ENCODE measurements at places on chromosomes 2 and 18.

- DNase-seq: no peak
Measured at GRCh38 chr18:63152791-63153190, 166.8 kb downstream of the BCL2 start.

GRCh38 chr2:174395969-174396630 is 570 bp downstream of the SCRN3 start:
- DNase-seq: no peak

- DNase-seq: no peak
Measured at GRCh38 chr2:226411727-226412360, 387.8 kb downstream of the IRS1 start.

- DNase-seq: no peak
Measured at GRCh38 chr18:13235981-13236380, 17.4 kb downstream of the LDLRAD4 start.

DNA sequence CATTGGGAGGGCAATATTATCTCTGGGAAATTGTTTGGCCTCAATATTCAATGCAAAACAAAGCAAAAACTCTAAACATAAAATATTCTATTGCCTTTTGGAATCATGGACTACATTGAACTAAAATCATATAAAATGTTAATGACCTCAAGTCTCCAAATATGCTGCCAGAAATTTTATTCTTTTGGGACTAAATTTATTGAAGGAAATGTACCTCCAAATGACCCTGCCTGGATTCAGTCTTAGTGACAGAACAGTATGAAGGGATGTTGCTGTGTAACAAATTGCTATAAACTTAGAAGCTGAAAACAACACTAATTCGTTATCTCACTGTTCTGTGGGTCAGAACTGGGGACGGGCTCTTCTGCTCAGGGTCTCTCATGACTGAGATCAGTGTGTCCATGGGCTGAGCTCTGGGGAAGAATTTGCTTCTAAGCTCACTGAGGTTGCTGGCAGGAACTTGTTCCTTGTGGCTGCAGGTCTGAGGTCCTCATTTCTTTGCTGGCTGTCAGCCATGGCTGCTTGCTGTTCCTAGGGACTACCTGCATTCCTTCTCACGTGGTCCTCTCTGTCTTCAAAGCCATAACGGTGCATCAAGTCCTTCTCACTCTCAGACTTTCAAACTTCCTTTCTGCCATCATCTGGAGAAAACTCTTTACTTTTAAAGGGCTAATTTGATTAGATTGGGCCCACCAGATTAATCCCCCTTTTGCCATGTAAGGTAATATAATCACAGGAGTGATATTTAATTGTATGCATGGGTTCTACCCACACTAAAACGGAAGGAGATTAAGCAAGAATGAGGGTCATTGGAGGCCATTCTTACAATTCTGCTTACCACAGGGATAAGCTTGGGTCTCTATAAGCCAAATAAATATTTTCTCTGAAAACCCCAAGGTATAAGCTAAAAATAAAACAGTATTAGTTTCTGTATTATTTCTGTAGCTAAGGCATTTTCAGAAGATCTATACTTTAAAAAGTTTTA is 149.0 kb downstream of the ADCYAP1 start:
- no peak for DNase-seq
